Vagina (tissue), 2 donors: ENCODE measurements at places on chromosomes 5 and 9.
A peak's percentile ranks its signal among the peaks of the same experiment; 100 is the strongest.

DNA sequence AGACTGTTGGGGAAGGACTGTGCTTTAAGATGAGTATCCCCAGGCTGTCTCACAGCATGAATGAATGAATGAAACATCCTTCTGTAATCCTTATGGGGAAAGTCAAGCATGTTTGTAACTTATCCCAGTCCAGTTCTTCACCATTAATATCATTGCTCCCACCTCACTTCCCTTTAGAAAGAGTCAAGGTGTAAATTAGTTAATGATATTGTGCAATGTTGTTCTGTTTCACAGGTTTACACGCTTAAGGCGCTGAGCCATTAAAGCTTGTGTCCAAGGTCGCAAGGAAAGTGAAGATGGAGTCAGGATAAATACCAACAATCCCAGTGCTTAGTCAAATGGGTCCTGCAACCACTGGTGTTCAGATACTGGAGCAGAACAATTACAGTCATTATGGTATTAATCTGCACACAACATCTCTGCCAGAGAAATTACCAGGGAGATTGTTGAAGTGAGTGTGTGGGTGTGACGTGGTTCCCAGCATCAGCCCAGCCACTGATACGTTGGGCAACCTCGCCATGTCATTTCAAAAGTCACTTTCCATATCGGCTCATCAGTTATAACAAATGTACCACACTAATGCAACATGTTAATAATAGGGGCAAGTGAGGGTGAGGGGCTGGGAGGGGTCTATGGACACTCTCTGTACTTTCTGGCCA is 1.5 kb upstream of the MYO10 start:
- H3K36me3 ChIP-seq = no peaks in the 10 kb centered on the region
- DNase-seq = no peak
- no peak overlapping the region for H3K4me3 ChIP-seq
- peak overlapping the region; percentile 73 for H3K27ac ChIP-seq
- no peaks in the 10 kb centered on the region for H3K27me3 ChIP-seq

DNA sequence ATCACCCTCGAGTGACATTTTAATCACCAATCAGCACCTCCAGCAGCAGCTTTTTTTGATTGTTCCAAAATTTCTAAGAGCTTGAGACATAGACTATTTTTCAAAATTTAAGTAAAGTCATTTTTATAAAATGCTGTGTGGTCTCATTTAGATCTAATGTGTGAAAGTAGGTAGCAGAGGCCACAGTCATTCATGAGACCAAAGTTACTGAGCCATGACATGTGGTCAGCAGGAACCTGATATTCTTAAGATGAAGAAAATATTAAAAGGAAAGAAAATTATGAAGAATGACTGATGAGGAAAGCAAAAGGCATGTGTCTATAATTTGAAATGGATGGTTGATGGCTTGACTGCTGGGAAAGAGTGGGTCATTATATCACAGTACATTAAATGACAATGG is 7.2 kb downstream of the FREM1 start:
- DNase-seq = no peak
- H3K27ac ChIP-seq = no peak overlapping the region
- no peak overlapping the region for H3K4me3 ChIP-seq
- peaks cover 26% of the 10 kb centered on the region for H3K4me1 ChIP-seq
- no peaks in the 10 kb centered on the region for H3K27me3 ChIP-seq
- no peaks in the 10 kb centered on the region for H3K36me3 ChIP-seq

DNA sequence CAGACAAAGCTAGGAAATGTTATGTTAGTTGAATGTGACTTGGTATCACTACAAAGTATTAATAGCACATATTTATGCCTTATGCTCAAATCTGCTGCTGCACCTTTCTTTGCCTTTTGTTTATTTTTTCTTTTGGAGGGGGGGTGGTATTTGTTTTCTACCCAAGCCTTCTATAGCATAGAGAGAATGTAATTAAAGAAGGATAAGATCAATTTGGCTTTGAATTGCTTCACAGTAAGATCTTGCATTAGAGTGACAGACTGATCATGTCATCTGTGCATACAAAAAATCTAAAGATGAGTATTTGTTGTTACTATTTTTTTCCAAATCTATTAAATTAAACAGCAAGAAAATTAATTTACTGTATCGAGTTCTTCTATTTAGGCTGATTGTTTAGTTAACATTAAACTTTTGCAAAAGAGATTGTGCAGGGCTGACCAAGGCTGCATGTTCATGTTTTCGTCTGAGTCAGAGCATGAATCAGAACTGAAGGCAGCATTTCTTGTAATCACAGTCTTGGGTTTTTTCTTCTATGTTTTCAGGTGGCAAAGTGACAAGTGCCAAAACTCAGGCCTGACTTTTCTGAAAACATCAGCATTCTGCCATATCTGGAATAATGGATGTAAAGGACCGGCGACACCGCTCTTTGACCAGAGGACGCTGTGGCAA is 1007.1 kb upstream of the WWC1 start:
- no peaks in the 10 kb centered on the region for H3K27me3 ChIP-seq
- DNase-seq = no peak
- H3K27ac ChIP-seq = no peak overlapping the region

DNA sequence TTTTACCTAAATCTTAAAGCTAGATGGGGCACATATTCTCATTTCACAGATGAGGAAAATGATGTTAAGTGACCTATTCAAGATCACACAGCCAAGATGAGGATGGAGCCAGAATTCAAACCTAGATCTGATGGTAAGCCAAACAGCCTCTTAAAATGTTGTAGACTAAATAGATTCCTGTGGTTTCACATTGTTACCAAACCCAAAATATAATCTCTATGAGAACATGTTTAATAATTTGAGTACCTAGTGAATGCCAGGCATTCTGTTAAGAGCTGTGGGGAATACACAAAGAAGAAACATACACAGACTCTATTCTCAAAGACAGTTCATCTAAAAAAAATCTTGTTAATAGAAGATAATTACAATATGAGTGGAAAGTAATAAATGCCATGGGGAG is 25.2 kb downstream of the HOMER1 start:
- no peaks in the 10 kb centered on the region for H3K4me1 ChIP-seq
- no peaks in the 10 kb centered on the region for H3K36me3 ChIP-seq
- no peak overlapping the region for H3K27ac ChIP-seq
- no peak for DNase-seq
- H3K27me3 ChIP-seq = no peaks in the 10 kb centered on the region

GRCh38 chr5:104199771-104200170 is 637.2 kb upstream of the NUDT12 start:
- no peaks in the 10 kb centered on the region for H3K4me1 ChIP-seq
- H3K4me3 ChIP-seq = no peak overlapping the region
- no peak for DNase-seq
- no peaks in the 10 kb centered on the region for H3K36me3 ChIP-seq

DNA sequence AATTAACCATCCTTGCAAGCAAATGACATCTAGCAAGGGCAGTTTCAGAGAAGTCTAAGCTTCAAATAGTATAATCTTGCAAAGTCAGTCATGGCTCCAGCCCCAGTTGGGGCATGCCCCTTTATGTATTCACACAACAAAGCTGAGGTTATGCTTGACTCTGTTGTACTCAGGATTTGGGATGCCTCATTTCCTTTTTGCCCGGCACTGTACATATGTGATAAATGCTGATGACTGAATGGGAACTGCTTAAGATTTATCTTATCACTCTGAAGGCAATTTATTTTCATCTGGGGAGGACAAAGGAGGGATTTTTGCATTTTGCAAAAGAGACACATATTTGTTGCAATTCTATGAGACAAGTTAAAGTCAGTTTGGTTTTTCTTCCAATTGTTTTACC is 219.2 kb downstream of the TRPM3 start:
- H3K4me1 ChIP-seq = no peaks in the 10 kb centered on the region
- no peaks in the 10 kb centered on the region for H3K27me3 ChIP-seq
- H3K36me3 ChIP-seq = no peaks in the 10 kb centered on the region

DNA sequence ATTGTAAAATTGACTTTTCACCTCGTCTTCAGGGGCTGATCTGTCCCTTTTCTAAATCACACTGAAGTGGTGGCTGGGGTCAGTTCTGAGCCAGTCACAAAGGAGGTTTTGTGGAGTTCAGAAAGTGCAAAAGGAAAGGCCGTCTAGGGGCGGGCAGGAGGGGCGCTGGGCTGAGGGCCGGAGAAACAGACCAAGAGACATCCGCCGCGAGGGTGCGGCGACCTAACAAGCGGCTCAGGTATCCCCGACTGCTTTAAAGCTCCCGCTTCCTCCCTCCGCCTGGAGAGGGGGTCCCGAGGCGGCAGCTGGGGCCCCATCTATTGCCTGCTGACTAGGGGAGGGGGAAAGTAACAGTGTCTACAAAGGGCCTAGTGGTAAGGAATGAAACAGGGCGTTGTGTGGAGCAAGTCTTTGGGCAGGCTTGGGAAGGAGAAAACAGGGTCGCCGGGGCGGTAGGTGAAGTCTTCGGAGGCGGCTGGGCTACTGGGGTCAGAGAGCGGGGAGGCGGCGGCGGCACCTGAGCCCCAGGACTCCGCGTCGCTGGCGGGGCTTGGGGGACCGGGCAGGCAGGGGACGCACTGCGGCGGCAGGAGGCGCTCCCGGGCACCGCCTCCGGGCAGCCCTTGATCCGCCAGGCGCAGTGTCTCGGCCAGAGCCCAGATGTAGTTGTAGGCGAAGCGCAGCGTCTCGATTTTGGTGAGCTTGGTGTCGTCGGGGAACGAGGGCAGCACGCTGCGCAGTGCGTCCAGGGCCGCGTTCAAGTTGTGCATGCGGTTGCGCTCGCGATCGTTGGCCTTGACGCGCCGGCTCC is 950 bp downstream of the NEUROG1 start:
- no peaks in the 10 kb centered on the region for H3K27me3 ChIP-seq
- H3K36me3 ChIP-seq = no peaks in the 10 kb centered on the region
- no peak overlapping the region for H3K4me3 ChIP-seq
- no peak overlapping the region for H3K27ac ChIP-seq
- DNase-seq = no peak
- peaks cover 16% of the 10 kb centered on the region for H3K4me1 ChIP-seq

GRCh38 chr9:13957089-13957488 is 356.9 kb downstream of the NFIB start:
- H3K4me3 ChIP-seq = no peak overlapping the region
- no peaks in the 10 kb centered on the region for H3K4me1 ChIP-seq
- H3K27ac ChIP-seq = no peak overlapping the region
- H3K27me3 ChIP-seq = no peaks in the 10 kb centered on the region
- DNase-seq = no peak
- H3K36me3 ChIP-seq = no peaks in the 10 kb centered on the region

DNA sequence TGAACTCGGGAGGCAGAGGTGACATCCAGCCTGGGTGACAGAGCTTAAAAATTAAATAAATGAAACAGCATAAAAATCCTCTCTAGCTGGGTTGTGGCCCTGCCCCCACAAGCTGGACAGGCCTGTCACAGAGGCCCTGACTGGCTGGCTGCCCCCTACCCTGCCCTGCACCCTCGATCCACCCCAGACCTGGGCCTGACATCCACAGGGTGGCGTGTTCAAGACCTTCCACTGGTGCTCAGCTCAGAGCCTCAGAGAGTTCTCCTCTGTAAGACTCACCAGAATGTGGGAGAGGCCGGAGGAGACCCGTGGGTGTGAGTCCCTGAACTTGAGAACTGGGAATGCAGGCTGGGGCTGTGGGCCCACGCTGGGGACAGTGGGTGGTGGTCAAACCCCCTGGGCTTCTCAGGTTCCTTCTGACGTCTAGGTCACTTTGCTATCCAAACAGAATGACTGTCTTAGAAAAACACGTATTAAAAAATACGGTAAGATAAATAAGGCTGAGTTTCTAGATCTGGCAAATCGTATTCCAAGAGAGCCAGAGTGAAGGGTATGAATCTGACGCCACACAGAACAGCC is 9.7 kb upstream of the WDR38 start:
- H3K4me1 ChIP-seq = no peaks in the 10 kb centered on the region
- H3K27ac ChIP-seq = no peak overlapping the region
- no peaks in the 10 kb centered on the region for H3K27me3 ChIP-seq

DNA sequence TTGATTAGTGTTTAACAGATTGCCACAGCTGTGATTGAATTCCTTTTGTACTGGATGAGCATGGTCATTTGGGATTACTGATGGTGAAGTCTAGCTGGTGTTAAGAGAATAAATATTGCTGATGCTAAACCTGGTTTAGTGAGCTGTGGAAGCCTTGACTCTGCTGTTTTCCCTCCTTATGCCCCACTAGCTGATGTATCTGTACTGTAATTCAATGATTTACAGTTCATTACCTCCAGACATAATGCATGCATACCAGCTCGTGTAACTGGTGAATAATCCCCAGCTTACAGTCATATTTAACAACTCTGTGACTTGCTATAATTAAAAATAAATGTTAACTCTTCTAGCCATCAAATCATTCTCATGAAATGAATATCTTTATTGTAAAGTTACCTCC is 1.7 kb upstream of the CMYA5 start:
- no peaks in the 10 kb centered on the region for H3K27me3 ChIP-seq
- no peak overlapping the region for H3K27ac ChIP-seq
- no peak for DNase-seq
- H3K4me1 ChIP-seq = peaks cover 11% of the 10 kb centered on the region
- H3K36me3 ChIP-seq = no peaks in the 10 kb centered on the region
- no peak overlapping the region for H3K4me3 ChIP-seq

GRCh38 chr9:1052365-1053281 is 2.5 kb downstream of the DMRT2 start:
- peaks cover 34% of the 10 kb centered on the region for H3K4me1 ChIP-seq
- DNase-seq = no peak
- no peaks in the 10 kb centered on the region for H3K36me3 ChIP-seq
- no peaks in the 10 kb centered on the region for H3K27me3 ChIP-seq
- peak overlapping the region; percentile 48 for H3K4me3 ChIP-seq

DNA sequence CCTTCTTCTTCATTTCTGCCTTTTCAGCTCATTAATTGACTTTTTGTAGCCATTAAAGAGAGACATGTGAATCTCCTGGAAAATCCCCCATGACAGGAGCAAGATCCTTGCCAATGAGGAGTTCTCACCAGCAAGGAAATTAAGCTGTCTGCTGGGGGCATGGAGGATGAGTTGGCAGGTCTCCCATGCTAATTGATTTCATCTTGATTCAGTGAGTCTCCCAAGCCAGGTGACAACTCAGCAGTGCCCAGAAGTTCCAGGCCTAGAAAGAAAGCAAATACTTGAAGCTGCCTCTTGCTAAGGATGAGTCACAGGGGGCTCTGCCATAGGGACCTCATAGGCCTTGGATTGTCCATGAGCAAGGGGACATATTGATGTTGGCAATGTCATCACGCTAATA is 30.0 kb upstream of the ADRA1B start:
- no peaks in the 10 kb centered on the region for H3K4me1 ChIP-seq
- H3K4me3 ChIP-seq = no peak overlapping the region
- H3K36me3 ChIP-seq = no peaks in the 10 kb centered on the region
- no peaks in the 10 kb centered on the region for H3K27me3 ChIP-seq
- DNase-seq = no peak

GRCh38 chr5:124651663-124652513 is 94.6 kb downstream of the ZNF608 start:
- H3K27me3 ChIP-seq = no peaks in the 10 kb centered on the region
- peak overlapping the region; percentile 31 for H3K27ac ChIP-seq
- H3K36me3 ChIP-seq = no peaks in the 10 kb centered on the region

GRCh38 chr5:142834504-142834903 is 64.3 kb downstream of the ARHGAP26 start:
- no peaks in the 10 kb centered on the region for H3K27me3 ChIP-seq
- no peaks in the 10 kb centered on the region for H3K36me3 ChIP-seq
- H3K4me3 ChIP-seq = no peak overlapping the region
- no peak for DNase-seq
- H3K27ac ChIP-seq = no peak overlapping the region

- no peak overlapping the region for H3K27ac ChIP-seq
- no peaks in the 10 kb centered on the region for H3K27me3 ChIP-seq
- no peak overlapping the region for H3K4me3 ChIP-seq
- no peaks in the 10 kb centered on the region for H3K4me1 ChIP-seq
- no peak for DNase-seq
- H3K36me3 ChIP-seq = no peaks in the 10 kb centered on the region
These were observed 399.9 kb downstream of the TMEM161B start for GRCh38 chr5:87868792-87869191.
